ENCODE measurements at places on chromosomes 11 and 22. TPM values are rescaled to one million over a fixed set of nuclear protein-coding genes. Genes with fewer than 3 reads are reported as not detected.

The MMP8 gene
- total RNA-seq: not detected

- no peak for DNase-seq
These were observed 8.1 kb upstream of the LDHC start for GRCh38 chr11:18404062-18404461.

DNA sequence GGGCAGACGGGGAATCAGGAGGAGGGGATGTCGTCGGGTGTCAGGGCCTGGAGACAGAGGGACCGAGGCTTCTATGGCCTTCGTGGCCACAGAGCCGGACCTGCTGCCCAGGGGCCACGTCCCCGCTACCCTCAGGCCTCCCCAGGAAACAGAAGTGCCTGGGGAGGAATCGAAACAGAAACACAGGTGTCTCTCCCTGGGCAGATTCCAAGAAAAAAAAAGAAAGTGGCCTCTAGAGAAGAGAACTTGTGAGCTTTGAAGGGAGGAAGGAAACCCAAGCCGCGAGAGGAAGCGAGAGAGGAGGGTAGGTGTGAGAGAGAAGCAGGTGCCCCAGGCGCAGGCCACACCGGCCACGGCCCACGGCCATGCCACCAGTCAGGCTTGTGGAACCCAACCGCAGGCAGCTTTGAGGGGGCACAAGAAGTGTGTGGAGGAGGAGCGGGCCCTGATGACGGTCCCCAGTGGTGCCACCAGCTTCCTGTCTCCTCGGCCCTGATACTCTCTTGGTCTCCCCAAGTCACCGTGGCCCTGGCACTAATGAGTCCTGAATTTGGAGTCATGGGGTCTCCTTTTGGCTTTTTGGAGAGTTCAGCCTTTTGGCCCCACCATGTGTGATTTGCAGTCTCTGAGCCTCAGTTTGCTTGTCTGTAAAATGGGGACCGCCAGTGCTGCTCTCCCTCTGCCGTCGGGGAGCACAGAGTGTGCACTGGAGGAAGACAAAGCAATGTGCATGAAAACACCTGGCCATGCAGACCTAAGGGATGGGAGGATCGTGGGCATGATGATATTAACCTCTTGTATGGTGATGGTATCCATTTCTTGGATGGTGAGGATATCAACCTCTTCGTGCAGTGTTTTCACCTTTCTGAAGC is 25.2 kb downstream of the LIF start:
- DNase-seq: no peak

The KBTBD4 gene
- total RNA-seq: 19.6 TPM

The DSCAML1 gene
- 1.1 TPM for total RNA-seq

The TMEM191B gene
- total RNA-seq: not detected

DNA sequence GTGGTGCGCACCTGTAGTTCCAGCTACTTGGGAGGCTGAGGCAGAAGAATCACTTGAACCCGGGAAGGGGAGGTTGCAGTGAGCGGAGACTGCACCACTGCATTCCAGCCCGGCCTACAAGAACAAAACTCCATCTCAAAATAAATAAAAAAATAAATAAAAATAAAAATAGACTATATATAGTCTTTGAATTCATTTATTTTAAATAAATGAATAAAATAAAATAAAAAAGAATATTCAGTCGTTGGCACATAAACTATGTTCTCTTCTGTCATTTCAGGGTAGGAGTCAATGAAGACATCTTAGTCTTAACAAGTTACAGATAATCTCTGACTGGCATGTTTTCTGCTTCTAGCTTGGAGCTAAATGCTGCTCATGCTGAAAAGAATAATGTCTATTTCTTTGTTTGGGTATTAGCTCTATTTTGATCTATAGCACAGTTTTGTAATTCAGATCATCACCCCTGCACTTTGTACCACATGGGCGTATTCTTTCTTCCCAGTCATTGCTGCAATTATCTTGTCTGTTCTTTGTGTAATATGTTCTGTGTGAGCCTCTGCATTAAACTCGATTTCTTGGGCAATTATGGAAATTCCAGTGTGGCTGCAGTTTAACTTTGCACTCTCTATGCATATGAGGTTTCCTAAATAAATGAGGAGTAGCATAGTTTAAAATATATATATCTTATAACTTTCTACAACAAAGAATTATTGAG is 1.4 kb upstream of the MS4A14 start:
- DNase-seq: no peak

GRCh38 chr11:73114110-73114834 is 27.8 kb downstream of the FCHSD2 start:
- DNase-seq: no peak

DNA sequence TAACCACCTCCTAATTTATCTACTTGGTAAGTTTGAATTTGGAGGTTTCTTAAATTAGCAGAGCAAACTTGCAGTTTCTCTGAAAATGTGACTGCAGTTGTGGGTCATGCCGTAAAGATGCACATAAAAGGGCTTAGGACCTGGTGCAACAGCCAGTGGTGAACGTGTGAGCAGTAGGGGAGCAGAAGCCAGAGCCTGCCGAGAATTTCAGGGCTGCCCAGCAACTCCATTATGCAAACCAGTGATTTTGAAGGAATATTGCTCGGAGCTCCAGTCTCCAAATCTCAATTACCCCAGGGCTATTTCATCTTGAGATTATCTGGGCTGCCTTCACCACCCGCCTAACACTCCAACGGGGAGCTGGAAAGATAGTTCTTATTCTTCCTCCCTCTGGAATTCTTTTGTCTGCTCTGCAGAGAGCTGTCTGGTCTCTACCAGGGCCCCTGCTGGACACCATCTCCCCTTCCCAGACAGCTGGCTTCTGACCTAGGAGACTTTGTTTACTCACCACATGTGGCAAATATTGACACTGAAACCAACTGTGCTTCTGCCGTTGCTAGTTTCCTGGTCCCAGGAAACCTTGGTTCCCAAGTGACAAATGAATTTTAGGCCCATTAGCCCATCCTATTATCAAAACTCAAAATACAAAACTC is 93.9 kb downstream of the DSCAML1 start:
- no peak for DNase-seq

The C22orf42 gene
- total RNA-seq: not detected

- peak; percentile 26 for DNase-seq
These were observed 38.8 kb upstream of the POU2AF1 start for GRCh38 chr11:111417766-111418435.
